Smooth muscle cell of the coronary artery (primary cell): ENCODE measurements at places on chromosomes 11 and 22. TPM values are rescaled to one million over a fixed set of nuclear protein-coding genes. Genes with fewer than 3 reads are reported as not detected.

LRRC74B gene
- not detected in 2 replicates for total RNA-seq

GRAMD4 gene
- 14.7 and 28.1 TPM in 2 replicates for total RNA-seq

TP53I11 gene
- total RNA-seq: 0.98 and 17.3 TPM in 2 replicates

OR5B21 gene
- not detected in 2 replicates for total RNA-seq

FAM227A gene
- total RNA-seq: 0.75 and 2.2 TPM in 2 replicates

MYO7A gene
- total RNA-seq: 0.08 and 0.23 TPM in 2 replicates

C11orf42 gene
- total RNA-seq: not detected in 2 replicates

C2CD2L gene
- 1.1 and 4.4 TPM in 2 replicates for total RNA-seq

OR6M1 gene
- not detected in 2 replicates for total RNA-seq

POU2AF2 gene
- not detected in 2 replicates for total RNA-seq

DGCR6 gene
- total RNA-seq: 0.53 and 1.3 TPM in 2 replicates

ART1 gene
- total RNA-seq: not detected in 2 replicates

WNT7B gene
- total RNA-seq: not detected in 2 replicates

MAJIN gene
- not detected in 2 replicates for total RNA-seq

OR4A16 gene
- not detected in 2 replicates for total RNA-seq

CNTN5 gene
- 0.15 TPM in 1 of 2 replicates, not detected in the other for total RNA-seq

ARHGAP42 gene
- 5.9 and 10.0 TPM in 2 replicates for total RNA-seq

DERL3 gene
- total RNA-seq: 0.23 TPM in 1 of 2 replicates, not detected in the other

FAM180B gene
- total RNA-seq: 0.94 TPM in 1 of 2 replicates, not detected in the other

MPEG1 gene
- not detected in 2 replicates for total RNA-seq

OR51B4 gene
- total RNA-seq: not detected in 2 replicates

CREB3L1 gene
- total RNA-seq: 15.1 and 19.9 TPM in 2 replicates

MRPL11 gene
- total RNA-seq: 20.7 and 38.6 TPM in 2 replicates

SRRD gene
- total RNA-seq: 9.8 and 15.6 TPM in 2 replicates

FGF3 gene
- total RNA-seq: not detected in 2 replicates

SH3BP1 gene
- total RNA-seq: 7.6 and 8.0 TPM in 2 replicates

PRG3 gene
- total RNA-seq: not detected in 2 replicates

SMTNL1 gene
- not detected in 2 replicates for total RNA-seq

MB gene
- 0.15 TPM in 1 of 2 replicates, not detected in the other for total RNA-seq

OR52N2 gene
- total RNA-seq: not detected in 2 replicates

BSCL2 gene
- 34.7 and 65.3 TPM in 2 replicates for total RNA-seq

LDLRAD3 gene
- 3.5 and 24.7 TPM in 2 replicates for total RNA-seq

SLC22A6 gene
- not detected in 2 replicates for total RNA-seq

OR8D1 gene
- total RNA-seq: not detected in 2 replicates

OR52N1 gene
- not detected in 2 replicates for total RNA-seq
